Coronary artery (tissue), 2 donors: ENCODE measurements at places on chromosomes 4 and X.

GRCh38 chrX:136146614-136147314 lies 569 bp upstream of the FHL1 start:
- no peak for DNase-seq

GRCh38 chrX:18146954-18147353 lies 73.7 kb downstream of the BEND2 start:
- no peak for DNase-seq

GRCh38 chr4:38788317-38788716 lies 5.5 kb upstream of the TLR10 start:
- no peak for DNase-seq

DNA sequence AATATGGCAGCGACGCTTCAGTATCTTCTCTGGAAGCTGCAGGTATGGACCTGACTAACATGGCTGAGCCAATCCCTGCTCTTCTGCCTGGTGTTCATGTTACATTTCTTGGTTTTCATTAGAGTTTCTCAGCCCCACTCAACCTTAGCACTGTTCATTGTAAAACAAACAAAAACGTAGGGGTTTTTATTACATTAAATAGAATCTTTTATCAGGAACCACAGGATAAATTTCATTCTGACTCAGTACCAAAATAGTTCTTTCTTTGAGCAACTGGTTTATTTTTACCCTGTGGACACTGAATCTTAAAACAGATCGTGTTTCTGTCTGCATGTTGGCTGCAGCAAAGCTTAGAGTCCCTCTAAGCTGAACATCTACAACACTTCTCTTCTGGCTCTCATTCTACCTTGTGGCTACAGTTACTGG lies 27.1 kb downstream of the FHIP1A start:
- no peak for DNase-seq
